ENCODE measurements at places on chromosomes 3 and 15.

GRCh38 chr3:49294343-49294742 lies 17.3 kb upstream of the C3orf62 start:
- no peak for DNase-seq

- no peak for DNase-seq
Measured at GRCh38 chr3:107662124-107662507, 139.4 kb downstream of the BBX start.

GRCh38 chr3:94070341-94070911 lies 7.6 kb downstream of the NSUN3 start:
- DNase-seq, result no peak

DNA sequence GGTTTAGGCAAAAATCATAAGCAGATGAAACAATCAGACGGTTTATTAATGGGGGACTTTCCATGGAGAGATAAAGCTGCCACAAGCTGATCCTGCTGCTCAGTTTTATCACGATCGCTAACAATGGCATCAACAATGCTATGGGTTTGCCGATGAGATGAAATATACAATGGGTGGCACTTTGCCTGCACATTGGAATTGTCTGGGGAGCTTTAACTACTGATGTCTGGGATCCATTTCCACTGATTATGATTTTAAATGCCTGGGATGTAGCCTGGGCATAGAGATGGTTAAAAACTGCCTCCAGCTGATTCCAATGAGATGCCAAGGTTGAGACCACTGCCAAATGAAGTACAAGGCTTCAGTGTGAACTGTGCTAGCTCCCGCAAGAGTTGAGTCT lies 30.8 kb downstream of the CRYGS start:
- DNase-seq, result no peak

- no peak for DNase-seq
Measured at GRCh38 chr3:70360979-70361760, 48.7 kb upstream of the MDFIC2 start.
